Stimulated activated CD4-positive, alpha-beta T cell treated with anti-CD3 and anti-CD28 coated beads, Interleukin-1b, Interleukin-23, amount 100 ng/mL, for 4 hours (primary cell): ENCODE measurements at places on chromosomes 1 and 21.

DNA sequence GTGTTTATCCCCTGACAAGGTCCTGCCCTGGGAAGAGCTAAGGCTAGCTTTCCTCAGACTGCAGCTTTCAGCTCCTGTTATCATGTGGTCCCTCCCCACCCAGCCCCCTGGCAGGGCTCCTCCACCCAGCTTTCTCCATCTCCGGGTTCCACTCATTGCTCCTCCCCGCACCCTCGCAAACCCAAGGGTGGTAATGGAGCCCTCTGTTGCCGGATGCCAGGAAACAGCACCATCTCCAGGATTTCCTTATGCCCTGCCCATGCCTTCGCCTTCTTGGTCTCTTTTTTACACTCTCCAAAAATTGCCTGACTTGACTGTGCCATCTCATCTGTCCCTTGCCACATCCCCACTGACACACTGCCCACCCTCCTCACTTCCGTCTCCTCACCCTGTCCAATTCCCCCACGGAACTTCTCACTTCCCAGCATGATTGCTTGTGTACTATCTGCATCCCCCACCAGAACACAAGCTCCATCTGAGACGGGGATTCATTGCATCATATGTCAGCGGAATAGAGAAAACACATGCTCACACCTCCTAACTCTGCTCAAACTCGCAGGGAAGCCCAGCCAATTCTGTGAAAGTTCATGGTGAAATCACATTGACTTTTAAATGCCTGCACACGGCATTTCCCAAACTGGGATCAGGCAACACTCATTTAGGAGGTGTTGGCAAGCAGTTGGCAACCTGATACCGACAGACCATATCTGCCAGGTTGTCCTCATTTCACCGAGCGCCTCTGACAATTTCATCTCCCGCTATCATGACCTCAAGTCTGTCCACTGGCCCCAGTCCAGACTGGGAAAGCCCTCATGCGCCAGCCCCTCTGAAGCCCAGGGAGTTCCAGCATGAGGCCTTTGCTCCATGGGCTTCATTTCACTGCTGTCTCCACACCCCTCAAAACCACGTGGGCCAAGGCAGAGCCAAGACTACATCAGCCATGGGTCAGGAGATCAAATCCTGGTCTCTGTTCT, 201.1 kb downstream of the MATN1 start:
- no peak for DNase-seq

DNA sequence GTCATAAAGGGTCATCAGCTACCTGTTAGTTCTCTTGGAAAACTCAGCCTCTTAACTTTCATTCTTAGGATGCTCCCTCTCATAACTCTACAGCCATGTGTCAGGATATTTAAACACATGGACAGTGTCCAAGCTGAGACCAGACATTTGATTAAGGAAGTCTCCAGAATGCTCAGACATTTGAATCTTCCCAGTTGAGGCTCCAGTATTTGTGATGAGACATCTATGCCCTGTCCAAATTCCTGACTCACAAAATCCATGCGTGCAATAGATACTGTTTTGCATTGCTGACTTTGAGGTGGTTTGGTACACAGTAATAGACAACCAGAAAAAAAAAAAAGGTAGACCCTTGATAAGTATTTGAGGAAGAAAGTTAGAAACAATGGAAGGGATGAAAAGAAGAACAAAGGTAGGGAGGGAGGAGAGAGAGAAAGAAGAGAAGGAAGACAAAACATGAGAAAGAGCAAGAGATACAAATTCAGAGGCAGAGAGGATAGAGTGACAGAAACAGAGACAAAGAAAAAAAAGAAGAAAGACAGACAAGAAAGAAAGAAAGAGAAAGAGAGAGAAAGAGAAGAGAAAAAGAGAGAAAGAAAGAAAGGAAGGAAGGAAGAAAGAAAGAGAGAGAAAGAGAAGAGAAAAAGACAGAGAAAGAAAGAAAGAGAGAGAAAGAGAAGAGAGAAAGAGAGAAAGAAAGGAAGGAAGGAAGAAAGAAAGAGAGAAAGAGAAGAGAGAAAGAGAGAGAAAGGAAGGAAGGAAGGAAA, 275.5 kb upstream of the PRMT6 start:
- DNase-seq, result no peak

- DNase-seq, result no peak
Measured at GRCh38 chr1:25046194-25046532, 116.1 kb upstream of the RUNX3 start.

DNA sequence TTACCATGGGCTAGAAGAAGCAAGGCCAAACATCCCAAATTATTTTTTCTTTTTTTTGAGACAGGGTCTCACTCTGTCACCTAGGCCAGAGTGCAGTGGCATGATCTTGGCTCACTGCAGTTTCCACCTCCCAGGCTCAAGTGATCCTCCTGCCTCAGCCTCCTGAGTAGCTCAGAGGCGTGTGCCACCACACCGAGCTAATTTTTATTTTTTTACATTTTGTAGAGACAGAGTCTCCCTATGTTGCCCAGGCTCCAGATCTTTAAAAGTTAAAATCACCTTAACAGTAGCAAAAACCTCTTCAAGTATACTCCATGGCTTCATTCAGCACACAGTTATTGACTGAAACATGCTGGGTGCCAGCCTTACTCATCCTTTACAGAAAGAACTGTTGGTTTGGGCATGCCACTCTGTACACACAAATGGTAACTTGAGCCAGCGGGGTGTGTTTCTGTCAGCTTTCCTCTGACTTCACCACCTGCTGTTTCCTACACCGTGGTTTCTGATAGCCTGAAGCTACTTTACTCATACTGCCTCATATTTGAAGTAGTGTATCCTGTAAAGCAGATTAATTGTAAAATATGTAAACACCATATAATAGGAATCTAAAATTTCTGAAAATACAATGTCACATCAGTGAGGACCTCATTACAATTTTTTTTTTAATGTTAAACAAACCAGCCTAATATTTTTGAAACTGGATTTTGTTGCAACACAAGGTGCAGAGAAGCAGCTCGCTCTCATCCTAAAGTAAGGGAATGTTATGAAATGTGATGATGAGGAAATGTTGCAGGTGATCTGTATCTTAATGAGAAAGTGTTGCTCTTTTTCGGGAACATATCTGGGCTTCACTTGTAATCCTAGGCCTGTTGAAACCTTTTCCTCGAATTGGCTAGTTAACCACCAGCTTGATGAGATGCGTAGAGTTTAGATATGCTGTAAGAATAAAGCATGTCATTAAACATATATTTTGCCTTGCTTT, 113.9 kb downstream of the ATP5PO start:
- DNase-seq, result no peak

GRCh38 chr1:35122311-35122710, 43.1 kb downstream of the ZMYM1 start:
- DNase-seq, result no peak

DNA sequence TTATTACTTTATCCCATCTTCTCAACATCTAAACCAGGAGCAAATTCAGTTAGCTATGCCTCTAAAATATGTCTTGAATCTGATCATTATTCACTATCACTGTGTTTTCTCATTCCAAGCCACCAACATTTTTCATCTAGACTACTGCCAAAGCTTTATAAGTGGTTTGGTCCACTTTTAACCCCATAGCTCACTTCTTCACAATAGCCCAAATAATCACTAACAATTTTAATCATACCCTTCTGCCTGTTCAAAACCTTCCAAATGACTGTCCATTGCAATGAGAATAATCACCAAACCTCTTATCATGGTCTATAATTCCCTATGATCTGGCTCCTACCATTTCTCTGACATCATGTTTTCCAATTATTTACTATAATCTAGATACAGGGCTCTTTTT, 149.8 kb upstream of the ZNHIT6 start:
- DNase-seq, result no peak

DNA sequence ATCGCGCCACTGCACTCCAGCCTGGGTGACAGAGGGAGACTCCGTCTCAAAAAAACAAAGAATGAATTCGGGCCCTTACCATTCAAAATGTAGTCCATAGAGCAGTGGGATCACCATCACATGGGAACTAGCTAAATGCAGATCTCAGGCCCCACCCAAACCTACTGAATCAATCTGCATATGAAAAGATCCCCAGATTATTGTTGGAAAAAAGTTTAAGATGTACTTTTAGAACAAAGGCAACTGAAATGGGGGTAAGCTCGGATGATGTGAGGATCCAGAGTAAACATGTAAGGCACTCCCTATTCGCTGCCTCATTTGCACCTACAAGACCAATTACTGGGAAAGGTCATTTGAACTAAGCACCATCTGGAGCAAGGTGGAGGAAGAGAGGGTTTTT, 803 bp upstream of the FLAD1 start:
- DNase-seq, result no peak

DNA sequence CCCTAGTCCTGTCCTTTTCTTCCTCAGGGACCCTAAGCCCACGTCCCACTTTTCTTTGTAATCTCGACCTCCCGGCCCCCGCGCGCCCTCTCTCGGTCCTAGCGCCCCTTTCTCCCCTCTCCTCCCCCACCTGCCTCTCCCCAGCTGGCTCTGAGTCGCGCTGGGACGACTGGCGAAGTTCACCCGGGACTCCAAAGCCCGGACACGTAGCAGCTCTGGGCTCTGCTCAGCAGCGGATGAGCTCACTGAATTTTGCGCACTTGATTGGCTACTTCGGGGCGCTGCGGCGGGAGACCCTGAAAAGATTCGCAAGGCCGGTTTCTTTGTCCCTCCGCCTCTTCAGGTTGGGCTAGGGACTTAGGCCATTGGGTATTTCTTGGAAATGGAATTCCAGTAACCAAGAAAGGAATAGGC, 16.3 kb upstream of the ACKR1 start:
- DNase-seq, result no peak

DNA sequence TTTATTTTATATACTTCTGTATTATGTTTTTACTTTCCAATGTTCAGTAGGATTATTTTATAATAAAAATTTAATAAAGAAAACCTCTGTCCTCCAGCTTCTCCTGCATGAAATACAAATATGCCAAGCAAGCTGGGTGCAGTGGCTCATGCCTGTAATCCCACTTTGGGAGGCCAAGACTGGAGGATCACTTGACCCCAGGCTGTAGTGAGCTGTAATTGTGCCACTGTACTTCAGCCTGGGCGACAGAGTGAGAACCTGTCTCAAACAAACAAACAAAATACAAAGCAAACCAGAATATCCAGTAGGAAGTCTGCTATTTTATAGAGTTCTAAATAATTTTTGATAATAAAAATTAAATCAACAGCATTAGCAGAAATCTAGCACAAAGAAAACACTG, 168.8 kb downstream of the EIF4G3 start:
- DNase-seq, result no peak
